NCI-H146 (cell line): ENCODE measurements at places on chromosomes 7 and 10.

DNA sequence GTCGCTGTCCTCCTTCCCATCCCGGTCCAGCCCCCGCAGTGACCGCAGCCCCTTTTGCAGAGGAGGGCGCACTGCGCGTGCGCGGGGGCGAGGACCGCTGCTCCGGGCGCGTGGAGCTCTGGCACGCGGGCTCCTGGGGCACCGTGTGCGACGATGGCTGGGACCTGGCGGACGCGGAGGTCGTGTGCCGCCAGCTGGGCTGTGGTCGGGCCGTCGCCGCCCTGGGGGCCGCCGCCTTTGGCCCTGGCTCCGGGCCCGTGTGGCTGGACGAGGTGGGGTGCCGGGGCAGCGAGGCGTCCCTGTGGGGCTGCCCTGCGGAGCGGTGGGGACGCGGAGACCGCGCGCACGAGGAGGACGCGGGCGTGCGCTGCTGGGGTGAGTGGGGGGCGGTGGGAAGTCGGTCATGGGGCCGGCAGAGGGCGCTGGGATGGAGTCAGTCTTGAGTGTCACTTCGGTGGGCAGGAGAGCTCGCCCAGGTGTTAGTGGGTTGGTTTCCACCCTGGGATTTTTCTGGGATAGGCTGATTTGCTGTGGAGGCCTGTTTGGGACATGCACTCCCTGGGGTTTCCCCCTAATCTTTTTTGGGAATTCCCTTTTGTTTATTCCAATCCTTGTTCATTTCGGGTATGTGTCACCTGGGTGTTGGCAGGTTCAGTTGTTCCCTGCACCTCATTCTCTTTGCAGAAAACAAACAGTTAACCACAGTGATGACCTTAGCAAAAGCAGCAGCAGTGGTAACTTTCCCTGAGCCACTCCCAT, 11.6 kb downstream of the SCART1 start:
- no peak for DNase-seq

DNA sequence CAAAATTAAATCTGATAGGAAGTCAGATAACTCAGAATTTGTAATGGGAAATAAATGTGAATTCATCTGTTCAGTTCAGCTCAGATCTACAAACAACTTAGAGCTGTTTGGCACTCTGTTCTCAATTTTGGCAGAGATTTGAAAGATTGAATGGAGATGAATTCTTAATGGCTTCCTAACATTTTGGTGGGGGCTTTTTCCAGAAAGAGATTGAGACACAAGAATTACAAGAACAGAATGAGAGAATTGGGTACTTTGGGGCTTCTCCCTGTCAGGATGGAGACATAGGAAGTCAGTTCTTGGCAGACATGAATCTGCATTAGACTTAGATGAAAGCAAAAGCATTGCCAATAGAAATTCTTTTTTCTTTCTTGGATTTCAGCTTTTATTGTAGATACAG, 39.0 kb upstream of the PTPRZ1 start:
- no peak for DNase-seq

GRCh38 chr10:32650246-32650655, 204.3 kb downstream of the CCDC7 start:
- DNase-seq = no peak

GRCh38 chr7:100752994-100753393, 19.6 kb downstream of the ZAN start:
- DNase-seq = no peak

GRCh38 chr7:41476460-41476803, 226.5 kb downstream of the INHBA start:
- no peak for DNase-seq

GRCh38 chr7:120404042-120404441, 131.1 kb downstream of the KCND2 start:
- DNase-seq = no peak

GRCh38 chr7:89943525-89944050, 210.7 kb upstream of the STEAP1 start:
- DNase-seq = no peak

DNA sequence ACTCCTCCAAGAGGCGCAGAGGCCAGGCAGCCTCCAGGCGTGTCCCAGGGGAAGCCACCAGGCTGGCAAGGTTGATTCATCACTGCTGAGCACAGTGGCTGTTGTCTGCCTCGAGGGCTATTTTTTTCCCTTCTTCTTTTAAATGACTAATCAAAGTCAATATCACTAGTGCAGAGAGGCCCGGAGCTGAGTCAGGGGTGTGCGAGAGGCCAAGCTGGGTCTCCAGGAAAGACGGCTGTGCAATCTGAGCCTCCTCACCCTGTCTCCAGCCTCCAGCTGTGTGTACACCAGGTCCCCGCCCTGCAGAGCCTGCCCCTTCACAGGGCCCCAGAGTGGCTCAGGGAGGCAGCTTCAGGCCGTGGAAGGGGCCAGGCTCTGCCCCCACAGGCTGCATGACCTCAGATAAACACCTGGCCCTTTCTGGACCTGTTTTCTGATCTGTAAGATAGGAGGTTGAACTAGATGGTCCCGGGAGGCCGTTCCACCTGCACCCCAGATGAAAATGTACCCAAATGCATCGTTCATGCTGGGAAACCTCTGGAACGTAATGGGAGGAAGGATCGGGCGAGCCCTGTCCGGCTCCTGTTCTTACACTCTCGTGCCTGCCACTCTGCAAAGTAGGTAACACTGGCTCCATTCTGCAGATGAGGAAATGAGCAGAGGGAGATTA, 3.7 kb downstream of the STX1A start:
- peak; percentile 92 for DNase-seq

DNA sequence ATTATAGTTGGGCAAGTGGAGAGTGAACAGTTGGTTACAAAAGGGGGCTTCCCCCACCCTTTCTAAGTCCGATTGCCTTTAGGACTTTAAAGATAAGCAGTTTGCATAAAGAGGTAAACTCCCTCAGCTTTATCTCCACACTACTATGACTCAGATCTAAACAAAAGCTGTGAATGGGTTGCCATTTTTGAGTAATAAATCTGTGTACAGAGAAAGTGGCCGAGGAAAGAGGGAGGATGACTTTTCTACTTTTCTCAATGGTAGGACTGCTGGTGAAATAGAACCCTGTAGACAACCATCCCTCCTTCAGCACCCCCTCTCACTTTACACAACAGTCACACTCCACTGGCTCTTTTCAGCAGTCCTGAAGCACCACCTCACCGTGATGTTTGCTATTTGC, 71.2 kb downstream of the DNMBP start:
- peak; percentile 44 for DNase-seq

DNA sequence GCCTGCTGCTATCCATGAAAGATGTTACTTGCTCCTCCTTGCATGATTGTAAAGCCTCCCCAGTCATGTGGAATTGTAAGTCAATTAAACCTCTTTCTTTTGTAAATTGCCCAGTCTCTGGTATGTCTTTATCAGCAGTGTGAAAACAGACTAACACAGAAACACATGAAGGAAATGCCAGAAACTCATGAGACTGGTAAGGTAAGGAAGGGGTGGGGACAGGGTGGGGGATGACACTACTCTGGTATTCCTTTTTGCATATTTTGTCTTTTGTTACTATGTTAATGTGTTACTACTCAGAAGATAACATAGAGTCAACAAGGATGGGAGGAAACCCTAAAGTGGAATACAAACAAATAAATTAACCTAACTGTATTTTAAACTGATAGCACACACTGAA, 69.8 kb upstream of the DRGX start:
- DNase-seq = no peak

DNA sequence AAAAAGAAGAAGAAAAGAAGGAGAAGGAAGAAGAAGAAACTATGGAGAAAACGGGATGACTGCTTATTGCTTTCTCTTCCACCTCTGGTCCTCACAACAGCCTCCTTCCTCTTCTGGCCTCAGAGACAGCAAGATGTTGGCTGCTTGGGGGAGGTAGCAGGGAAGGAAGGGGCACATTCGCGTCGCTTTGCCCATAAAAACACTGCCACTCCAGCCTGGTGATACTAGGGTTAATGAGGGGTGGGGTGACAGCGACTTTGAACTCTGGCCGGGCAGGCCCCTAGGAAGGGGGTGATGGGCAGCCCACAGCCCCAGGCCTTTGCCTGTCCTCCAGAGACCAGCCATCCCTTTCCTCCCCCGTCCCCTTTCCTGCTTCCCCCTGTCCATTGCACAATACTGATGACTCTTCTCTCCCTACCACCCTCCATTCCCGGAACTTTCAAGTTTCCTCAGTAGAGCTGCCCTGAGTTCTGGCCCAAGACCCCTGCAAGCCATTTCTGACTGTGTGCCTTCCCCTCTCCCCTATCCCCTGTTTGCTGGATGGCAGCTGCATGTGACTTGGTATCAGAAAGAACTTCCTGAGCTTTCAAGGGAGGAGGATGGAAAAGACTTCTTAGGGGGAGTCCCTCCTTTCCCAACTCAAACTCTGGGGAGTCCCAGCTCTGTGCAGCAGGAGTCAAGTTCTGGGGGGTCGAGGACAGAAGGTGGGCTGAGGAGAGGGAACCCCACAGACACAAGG, 2.2 kb upstream of the CUEDC2 start:
- no peak for DNase-seq

DNA sequence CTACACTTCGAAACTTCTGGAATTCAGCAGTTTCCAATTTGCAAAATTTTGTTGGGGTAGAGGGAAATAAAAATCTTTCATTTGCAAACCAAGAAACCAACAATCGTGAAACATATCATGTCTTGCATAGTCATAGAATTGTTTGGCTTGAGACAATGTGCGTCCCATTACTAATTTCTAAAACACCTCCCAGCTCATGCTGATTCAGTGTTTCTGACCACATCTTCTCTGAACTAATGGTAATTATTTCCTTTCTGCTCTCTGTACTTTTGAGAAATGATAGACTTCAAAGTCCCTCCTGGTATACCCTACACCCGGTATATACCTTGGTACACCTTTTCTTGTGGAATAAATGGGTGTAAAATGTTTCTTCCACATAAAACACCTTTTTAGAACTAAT, 41.8 kb upstream of the TSPAN13 start:
- no peak for DNase-seq

GRCh38 chr10:80894311-80894791, 356.6 kb downstream of the SH2D4B start:
- DNase-seq = no peak

- DNase-seq = no peak
These were observed 19.1 kb downstream of the ZMYND11 start for GRCh38 chr10:154348-154747.
